ENCODE measurements at places on chromosomes 12 and 14. TPM values are rescaled to one million over a fixed set of nuclear protein-coding genes. Genes with fewer than 3 reads are reported as not detected.

NRXN3 gene
- 9.4 TPM for total RNA-seq

NPFF gene
- not detected for total RNA-seq

DNA sequence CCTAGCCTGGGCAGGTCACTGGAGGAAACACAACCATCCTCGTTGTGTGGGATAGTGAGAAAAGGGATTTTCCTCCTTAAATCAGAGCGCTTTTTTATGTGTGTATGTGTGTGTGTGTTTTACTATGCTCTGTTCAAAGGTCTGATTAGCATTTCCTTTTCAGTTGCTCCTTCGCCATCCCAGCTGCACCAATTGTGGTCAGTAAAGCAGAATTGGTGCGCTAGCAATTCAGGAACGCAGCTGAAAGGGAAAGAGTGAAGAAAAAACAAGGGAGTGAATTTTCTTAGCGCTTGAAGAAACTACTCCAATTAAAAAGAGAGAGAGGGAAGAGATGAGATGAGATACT is 173.3 kb upstream of the PARP11 start:
- DNase-seq, result no peak

- no peak for DNase-seq
Observed at GRCh38 chr12:45290216-45290605, 74.3 kb downstream of the ANO6 start.

- no peak for DNase-seq
Observed at GRCh38 chr14:103443111-103443510, 57.9 kb downstream of the MARK3 start.

HNRNPA1 gene
- total RNA-seq, result 870 TPM

GRCh38 chr12:179131-179884 is 34.6 kb downstream of the SLC6A12 start:
- no peak for DNase-seq

CEP128 gene
- total RNA-seq, result 31.7 TPM

GRCh38 chr14:89366864-89367778 is 49.9 kb downstream of the FOXN3 start:
- no peak for DNase-seq

DNA sequence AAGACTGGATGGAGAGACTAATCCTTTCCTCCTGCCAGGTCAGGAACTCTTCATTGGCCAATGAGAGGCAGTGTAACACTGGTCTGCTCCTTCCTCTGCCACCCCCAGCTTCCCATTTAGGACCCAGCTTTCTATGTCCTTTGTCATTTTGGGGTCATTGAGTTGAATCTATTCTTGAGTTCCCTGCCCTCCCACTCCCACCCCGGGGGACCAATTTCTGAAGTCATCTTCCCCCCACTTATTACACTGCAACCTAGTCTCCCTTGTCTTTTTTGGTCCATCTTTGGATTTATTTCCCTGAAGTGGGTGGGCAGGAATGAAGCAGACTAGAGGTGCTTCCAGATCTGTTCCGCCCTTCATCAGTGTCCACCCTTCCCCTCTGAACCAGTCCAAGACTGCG is 7.6 kb upstream of the ITGA5 start:
- DNase-seq, result no peak

GRCh38 chr12:132275110-132275531 is 54.3 kb downstream of the GALNT9 start:
- peak; percentile 29 for DNase-seq

DNA sequence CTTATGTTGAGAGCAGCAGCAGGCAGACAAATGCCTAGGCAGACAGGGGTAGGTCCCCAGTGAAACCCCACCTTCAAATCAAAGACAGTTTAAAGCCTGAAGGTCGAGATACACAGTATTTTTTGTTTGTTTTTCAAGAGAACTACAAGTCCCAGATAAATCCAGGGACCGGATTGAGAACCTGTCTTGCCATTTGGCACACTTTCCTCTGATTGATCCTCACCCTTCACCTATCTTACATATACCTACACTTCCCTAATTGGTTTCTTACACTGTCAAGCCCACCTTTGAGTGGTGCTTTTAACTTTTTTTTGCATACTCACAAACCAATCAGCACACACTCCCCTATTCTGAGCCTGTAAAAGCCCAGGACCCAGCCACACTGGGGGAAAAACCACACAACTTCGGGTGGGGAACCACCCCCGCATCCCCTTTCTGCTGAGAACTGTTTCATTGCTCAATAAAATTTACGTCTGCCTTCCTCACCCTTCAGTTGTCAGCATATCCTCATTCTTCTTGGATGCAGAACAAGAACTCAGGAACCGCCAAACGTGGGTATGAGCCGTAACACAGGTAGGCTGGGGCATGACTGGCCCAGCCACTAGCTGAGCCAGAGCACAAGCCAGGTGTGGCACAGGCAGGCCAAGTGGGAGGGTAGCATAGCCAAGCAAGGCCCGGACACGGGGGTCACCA is 11.1 kb downstream of the DICER1 start:
- DNase-seq, result peak; percentile 54

KRT5 gene
- not detected for total RNA-seq

DNA sequence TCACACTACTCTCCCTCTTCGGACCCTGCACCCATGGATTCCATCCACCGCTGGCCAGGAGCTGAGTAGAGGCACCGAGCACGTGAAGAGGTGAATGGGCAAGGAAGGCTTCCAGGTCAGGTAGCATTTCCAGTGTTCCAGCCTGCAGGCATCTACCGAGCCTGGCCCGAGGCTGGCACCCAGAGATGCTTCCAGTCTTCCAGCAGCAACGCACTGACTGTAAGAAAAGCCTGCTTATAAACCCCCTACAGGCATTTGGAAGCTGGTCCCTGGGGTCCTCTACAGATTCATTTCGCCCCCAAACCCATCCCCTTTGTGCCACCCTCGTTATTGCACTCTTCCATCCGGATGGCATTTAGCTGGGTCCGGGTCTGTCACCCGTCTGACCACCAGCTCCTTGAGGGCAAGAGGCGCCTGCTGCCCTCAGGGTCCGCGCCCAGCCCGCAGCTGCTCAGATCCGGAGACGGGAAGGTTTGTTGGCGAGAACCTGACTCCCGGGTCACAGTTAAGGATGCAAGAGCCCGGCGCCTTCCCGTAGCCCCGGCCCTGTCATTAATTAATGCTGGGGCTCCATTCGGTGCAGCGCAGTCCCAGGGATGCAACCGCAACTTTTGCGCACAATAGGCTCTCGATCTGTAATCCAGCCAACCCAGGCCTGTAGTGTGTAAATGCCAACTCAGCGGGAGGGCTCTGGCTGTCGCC is 614 bp upstream of the MARK3 start:
- DNase-seq, result no peak

DNA sequence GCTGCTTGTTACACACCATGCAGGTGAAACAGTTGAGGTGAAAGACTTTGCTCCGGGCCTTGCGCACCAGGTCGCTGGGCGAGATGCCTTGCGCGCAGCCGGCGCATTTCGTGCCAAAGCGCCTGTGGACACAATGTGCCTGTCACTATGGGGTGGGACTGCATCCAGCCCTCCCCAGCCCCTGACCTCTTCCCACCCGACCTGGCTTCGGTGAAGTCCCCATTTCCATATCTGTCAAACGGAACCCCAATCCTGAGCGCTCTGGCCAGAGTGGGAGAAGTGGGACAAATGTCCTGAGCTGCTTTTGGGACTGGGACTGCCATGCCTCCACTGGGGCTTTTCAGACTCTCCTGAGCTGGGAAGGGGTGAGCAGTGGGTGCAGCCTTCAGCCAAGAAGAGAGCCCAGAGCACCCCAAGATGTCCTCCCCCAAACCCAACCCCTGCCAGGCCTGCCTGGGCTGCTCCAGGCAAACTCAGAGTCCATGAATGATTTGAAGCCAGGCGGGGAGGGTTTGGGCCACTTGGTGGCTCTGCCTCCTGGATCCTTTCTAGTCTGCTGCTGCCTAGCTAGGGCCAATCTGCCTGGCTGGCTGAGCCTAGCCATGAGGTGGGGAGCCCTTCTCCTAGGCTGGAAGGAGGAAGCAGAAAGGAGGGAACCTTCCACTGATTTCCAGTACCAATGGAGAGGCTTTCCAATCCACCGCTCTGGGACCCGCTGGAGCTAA is 2.3 kb downstream of the LHX5 start:
- no peak for DNase-seq

Measured in upper lobe of left lung (tissue), 6 donors.